ENCODE measurements at places on chromosomes 3 and 15. TPM values are rescaled to one million over a fixed set of nuclear protein-coding genes. Genes with fewer than 3 reads are reported as not detected.

Gene ZDHHC19
- not detected for total RNA-seq

Gene MTMR10
- 16.1 TPM for total RNA-seq

Gene SCN11A
- total RNA-seq: 0.64 TPM

Gene AP3B2
- total RNA-seq: 49.5 TPM

Gene TMEM207
- total RNA-seq: not detected

Gene PRRT3
- 5.5 TPM for total RNA-seq

Gene MANF
- total RNA-seq: 19.3 TPM

Gene CLDN11
- 39.6 TPM for total RNA-seq

Gene WHAMM
- 3.6 TPM for total RNA-seq

Gene TRPM1
- total RNA-seq: not detected

Data from cerebellum (tissue), 4 donors.